Stimulated activated CD4-positive, alpha-beta T cell treated with anti-CD3 and anti-CD28 coated beads, Interleukin-1b, Interleukin-23, amount 100 ng/mL, for 1 hour (primary cell): ENCODE measurements at places on chromosomes 5 and 9.

- DNase-seq, result no peak
Observed at GRCh38 chr5:118776755-118777154, 211.6 kb downstream of the DTWD2 start.

DNA sequence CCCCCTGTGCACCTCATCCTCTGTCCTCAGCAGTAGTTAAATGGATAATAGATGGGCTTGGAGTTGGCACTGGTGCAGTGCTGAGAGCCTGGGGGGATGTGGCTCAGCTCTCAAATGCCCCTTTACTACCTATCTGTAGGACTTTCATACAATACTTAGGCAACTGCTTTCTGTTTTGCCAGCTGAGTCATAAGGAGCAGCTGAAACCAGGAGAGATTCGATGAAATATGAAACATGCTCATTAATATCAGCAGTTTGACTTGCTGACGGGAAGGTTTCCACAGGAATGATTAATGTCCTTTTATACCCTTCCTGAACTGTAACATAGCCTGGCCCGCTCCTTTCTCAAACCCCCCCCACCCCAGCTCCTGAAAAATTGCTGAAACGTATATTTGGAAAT is 142.6 kb downstream of the SAXO1 start:
- no peak for DNase-seq

- DNase-seq, result no peak
Observed at GRCh38 chr5:153148624-153148976, 341.9 kb upstream of the GRIA1 start.

- no peak for DNase-seq
Observed at GRCh38 chr5:74988273-74988983, 63.9 kb downstream of the GCNT4 start.

- no peak for DNase-seq
Observed at GRCh38 chr9:27645161-27645840, 72.0 kb upstream of the C9orf72 start.

DNA sequence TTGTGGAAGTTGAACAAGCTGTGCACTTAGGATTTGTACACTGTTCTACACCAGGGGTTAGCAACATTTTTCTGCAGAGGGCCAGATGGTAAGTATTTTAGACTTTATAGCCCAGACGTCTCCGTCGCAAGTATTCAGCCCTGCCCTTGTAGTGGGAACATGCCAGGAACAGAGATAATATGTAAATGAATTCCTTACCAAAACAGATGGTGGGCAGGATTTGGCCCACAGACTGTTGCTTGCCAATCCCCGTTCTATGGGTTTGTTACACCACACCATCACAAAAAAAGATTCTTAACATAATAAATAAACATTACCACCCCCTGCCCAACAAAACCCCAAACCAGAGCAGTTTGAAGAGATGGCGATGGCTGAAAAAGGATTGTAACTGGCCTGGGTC is 74.3 kb downstream of the AMBP start:
- no peak for DNase-seq

DNA sequence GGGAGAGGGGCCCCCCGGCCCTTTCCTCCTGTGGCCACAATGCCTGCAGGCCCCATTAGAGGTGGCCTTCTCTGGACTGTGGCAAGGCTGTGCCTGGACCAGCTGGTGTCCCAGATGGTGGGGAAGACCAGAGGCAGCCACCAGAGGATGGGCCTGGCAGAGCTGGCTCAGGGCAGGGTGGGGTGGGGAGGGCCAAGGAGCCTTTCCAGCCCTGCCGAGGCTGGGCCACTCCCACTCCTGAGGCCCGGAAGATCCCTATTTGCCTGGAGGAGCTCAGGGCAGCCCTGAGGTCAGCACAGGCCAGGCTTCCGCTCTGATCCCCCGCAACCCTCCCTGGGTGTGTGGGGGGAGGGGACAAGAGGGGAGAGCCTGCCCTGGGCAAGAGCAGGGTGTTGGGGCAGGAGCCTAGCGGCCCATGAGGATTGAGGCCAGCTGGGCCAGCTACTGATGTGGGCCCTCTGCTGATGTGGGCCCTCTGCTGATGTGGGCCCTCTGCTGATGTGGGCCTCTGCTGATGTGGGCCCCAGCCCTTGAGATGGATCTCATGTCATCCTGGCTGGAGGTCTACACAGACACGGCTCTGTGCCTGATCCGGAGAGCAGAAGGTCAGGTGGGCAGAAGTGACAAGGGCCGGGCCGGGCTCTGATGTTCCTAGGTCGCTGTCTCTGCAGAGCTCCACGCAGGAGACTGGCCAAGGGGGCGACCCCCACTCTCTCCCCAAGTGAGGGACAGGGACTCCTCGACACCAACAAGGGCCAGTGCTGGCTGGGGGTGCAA is 6.0 kb downstream of the MRPS2 start:
- DNase-seq, result no peak

GRCh38 chr9:134297083-134297410 is 29.2 kb upstream of the RXRA start:
- DNase-seq, result no peak

DNA sequence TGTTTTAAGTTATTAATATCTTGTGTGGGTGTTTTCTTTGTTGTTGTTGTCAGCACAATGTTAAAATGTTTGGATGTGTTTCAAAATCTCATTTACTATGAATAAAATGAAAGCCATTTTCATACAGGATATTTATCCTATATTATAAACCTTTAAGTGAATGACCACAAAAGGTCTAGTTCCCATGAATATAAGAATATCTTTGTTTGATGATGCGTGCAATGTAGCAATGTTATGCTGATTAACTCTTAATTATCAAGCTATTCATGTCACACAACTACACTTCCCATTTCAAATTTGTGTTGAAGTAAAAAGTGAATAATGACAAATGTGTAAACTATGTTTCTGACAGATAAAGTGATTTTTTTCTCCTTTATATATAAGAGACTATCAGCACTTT is 59.8 kb downstream of the MEF2C start:
- no peak for DNase-seq

GRCh38 chr5:59666440-59667068 is 227.0 kb downstream of the PDE4D start:
- no peak for DNase-seq

DNA sequence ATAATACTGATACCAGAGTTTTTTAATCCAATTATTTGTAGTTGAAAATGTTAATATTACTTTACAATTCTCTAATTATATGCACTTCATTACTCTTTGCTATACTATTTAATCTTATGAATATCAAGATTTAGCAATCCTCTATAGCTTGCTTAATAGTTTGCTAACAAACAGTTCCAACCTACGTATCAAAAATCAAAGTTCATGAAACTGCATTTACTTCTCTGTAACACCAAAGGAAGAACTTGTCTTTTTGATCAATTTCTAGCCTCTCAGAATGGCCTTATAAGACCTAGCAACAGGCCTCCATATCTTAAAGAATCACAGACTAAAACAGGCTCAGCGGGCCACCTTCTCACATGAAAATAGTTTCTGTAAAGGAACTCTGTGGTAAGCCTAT is 68.9 kb downstream of the ADAMTS6 start:
- DNase-seq, result no peak

DNA sequence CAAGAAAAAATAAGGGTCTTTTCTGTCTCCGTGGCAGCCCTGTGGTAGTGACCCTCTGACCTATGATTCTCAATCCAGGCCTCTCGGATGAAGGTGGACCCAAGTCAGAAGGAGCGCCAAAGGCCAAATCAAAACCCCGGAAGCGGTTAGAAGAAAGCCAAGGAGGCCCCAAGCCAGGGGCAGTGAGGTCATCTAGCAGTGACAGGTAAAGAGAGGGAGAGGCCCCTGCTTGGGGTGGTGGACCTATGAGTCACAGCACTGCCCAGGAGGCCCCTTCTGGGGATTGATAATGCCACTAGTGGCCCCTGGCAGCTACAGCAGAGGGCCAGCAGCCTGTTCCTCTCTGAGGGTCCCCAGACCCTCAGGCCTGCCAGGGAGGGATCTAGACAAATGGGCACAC is 6.4 kb upstream of the SLC2A8 start:
- DNase-seq, result no peak

DNA sequence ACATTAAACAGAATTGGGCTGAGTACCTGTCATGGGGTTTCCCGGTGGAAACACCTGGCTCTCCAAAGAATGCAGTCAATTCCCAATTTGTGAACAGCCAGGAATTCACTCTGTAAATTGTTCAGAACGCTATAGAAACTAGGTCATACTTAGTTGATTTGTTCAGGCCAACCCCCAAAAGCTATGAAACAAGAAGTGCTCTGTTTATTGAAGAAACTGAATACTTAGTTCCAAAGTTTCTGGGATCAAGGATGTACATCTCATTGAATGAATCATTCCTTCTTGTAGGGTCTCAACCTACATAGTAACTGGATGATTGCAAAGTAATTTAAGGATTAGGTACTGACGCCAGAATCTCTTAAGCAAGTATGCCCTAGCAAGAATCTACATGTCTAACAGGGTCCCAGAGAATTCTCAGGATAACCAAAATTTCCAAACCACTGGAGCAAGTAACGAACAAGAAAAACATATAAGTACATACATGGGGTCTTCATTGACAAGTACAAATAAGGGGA is 659 bp upstream of the TUSC1 start:
- DNase-seq, result no peak

- no peak for DNase-seq
Observed at GRCh38 chr9:99866398-99866797, 40.1 kb upstream of the STX17 start.

GRCh38 chr5:53783624-53784228 is 223.3 kb downstream of the NDUFS4 start:
- no peak for DNase-seq

- no peak for DNase-seq
Observed at GRCh38 chr5:95424016-95424415, 32.9 kb downstream of the FAM81B start.

GRCh38 chr5:72937517-72938061 is 18.3 kb upstream of the FCHO2 start:
- DNase-seq, result no peak

DNA sequence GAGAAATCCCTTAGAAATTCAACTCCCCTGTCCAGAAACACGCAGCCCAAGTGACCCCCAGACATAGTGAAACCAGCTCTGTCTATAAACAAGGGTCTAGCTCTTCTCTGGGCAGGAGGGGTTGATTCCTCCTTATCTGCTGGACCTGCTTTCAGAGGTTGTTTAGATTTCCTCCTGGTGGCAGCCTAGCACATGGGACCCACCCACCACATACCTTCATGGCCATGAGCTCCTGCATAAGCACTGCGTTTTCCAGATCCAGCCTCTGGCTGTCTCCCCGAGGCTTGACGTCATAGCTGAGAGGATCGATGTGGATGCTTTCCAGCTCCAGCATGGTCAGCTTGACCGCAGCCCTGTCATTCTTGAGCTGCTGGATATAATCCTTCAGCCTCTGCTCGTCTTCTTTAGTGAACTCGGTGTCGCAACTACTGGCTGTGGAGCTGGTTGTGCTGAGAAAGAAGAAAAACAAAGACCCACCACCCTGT is 77.0 kb downstream of the DCP2 start:
- no peak for DNase-seq

- no peak for DNase-seq
Observed at GRCh38 chr5:97918620-97919019, 735.6 kb upstream of the RIOK2 start.

GRCh38 chr5:55415071-55415470 is 107.3 kb downstream of the MTREX start:
- DNase-seq, result no peak

- no peak for DNase-seq
Observed at GRCh38 chr5:132381614-132382013, 12.1 kb downstream of the SLC22A5 start.

DNA sequence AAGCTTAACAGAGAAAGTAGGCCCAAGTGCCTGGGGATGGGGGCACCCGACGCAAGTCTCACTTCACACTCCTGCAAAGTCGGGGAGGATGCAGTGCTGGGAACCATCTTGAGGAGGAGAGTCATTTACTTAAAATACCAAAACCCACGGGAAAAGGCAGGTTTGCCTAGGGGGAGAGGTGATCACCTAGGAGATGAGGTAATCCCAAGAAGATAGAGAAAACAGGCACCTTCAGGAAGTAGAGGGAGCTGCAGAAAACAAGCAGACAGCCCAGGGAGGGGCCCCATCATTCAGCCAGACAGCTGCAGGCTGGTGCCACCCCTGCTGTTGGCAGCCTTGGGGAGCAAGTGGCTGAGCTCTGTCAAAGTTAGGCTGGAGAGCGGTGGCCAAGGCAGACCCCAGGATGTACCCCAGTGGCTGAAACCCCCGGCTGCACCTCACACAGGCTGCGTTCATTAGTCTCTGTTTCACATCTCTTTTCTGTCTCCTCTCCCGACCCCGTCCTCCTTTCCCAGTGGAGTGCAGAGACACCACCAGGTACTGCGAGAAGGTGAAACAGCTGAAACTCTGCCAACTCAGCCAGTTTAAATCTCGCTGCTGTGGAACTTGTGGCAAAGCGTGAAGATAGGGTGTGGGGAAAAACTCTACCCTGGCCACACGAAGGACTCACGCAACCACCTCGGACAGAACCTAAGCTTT is 124.9 kb downstream of the SAXO1 start:
- no peak for DNase-seq

DNA sequence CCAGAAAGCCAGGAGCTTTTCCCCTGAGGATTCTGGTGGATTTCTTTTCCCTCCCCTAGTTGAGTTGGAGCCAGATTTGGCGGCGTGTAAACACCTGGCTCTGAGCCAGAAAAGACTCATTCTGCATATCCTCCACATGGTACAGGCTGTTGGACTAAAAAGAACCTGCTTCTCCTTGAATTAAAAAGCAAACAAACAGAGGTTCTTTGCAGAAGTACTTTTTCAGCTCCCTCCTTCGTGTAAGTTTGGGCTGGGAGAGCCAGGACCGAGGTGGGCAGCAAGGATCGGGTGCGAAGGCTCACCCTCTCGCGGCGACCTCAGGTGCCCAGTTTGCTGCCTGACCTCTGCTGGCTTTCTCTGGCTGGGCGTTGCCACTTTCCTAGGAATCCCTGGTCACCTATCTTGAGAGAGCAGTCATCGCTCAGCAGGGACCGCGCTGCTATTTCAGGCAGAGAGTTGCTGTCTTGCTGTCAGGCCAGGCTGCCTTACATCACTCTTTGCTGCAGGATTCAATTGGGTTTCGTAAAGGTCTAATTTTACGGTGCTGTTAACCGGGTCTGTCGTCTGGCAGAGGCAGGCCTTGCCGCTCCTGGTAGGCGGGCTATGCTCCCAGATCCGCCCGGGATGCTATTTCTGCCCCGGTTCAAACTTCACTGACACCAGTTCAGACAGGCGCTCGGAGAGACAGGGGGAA is 3.2 kb downstream of the PAPPA start:
- no peak for DNase-seq

GRCh38 chr5:43425983-43426382 is 13.8 kb upstream of the CCL28 start:
- DNase-seq, result no peak

DNA sequence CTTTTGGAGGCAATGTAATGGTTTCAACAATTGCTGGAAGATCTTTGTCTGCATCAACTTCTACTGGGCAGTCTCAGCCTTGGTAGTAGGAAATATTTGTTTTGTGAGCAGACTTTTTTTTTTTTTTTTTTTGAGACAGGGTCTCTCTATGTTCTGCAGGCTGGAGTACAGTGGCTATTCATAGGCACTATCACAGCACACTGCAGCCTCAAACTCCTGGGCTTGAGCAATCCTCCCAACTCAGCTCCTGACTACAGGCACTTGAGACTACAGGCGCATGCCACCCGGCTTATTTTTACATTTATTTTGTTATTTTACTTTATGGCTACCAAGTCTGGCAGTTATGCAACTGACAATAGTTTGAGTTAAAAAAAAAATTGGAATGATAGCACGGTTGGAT is 187.3 kb downstream of the SNX18 start:
- no peak for DNase-seq

GRCh38 chr9:87109231-87109631 is 161.9 kb upstream of the GAS1 start:
- no peak for DNase-seq
